Hindlimb muscle (tissue), 1 donor: ENCODE measurements at places on chromosomes 12 and 14. TPM values are rescaled to one million over a fixed set of nuclear protein-coding genes. Genes with fewer than 3 reads are reported as not detected.

DNA sequence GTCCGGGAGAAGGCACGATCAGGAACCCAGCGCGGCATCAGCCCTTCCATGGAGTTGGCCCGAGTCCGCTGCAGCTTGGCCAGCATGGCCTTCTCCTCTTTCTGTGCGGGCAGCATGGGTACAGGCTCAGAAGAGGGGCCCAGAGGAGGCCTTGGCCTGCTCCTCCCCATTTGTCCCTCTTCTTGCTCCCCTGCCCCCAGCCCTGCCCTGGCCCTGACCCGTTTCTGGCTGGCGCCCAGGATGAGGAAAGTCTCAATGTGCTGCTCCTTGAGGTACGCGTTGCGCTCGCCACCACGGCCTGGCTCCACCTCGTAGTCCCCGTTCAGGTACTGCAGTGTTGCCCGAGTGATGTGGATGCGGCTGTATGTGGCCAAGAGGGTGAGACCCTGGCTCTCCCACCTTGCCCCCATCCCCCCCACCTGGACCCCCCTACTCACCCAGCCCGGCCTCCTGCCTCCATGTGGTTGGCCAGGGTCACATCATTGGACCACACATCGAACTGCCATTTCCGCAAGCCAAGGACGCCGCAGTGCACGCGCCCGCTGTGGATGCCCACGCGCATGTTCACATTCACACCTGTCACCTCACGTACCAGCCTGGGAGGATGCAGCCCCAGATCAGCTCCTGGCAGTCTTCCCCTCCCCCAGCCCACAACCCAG lies 12.8 kb downstream of the ADCY6 start:
- DNase-seq, result no peak

LYZ gene
- 23.4 TPM for polyA plus RNA-seq

GRCh38 chr12:26599096-26599695 lies 233.8 kb downstream of the ITPR2 start:
- DNase-seq, result no peak

DNA sequence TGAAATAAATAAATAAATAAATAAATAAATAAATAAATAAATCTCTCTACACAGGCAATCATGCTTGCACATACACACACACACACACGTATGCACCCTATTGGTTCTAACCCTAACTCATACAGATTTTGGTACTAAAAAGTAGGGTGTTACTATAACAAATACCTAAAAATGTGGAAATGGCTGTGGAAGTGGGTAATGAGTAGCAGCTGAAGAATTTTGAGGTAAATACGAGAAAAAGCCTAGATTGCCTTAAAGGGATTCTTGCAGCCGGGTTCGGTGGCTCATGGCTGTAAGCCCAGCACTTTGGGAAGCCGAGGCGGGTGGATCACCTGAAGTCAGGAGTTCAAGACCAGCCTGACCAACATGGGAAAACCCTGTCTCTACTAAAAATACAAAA lies 15.7 kb upstream of the SLC2A3 start:
- DNase-seq, result no peak

DNA sequence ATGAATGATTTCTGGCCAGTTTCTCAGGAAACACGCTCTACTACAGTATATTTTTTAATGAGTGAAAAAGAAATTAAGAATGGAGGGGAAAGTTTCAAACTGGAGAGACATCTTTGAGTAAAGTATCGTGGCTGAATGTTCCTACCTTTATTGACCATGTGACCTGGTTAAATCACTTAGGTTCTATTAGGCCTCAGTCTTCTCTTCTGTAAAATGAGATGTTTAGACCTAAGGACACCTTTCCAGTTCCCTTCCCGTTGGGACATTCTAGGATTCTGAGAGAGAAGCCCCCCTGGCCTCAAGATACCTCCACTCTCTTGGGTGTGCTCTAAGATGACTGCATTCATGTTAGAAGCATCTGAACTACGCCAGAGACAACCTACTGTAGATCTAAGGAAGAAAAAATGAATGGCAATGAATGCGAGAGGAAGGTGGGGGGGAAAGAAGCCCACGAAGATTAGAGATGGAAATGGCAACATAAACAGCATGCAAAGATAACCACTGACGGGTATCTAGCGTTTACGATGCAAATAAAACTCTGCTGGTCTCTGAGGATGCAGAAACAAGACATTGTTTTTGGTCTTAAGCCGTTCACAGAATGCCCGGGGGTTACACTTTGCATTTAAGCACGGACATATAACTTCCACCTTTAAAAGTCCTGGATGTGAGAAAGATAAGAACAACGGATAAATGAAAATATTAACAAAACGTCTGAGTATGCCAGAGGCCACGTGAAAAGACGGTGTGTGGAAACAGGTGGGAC lies 599 bp upstream of the CPSF6 start:
- no peak for DNase-seq
